Activated naive CD4-positive, alpha-beta T cell treated with anti-CD3 and anti-CD28 coated beads for 36 hours (primary cell): ENCODE measurements at places on chromosomes 16 and 17. TPM values are rescaled to one million over a fixed set of nuclear protein-coding genes. Genes with fewer than 3 reads are reported as not detected.

GRCh38 chr17:846901-847843 lies 65.0 kb downstream of the MRM3 start:
- no peak overlapping the region for H3K4me3 ChIP-seq
- peak; percentile 7 for DNase-seq
- H3K4me1 ChIP-seq = peaks cover 11% of the 10 kb centered on the region
- peaks cover 50% of the 10 kb centered on the region for H3K27me3 ChIP-seq

DNA sequence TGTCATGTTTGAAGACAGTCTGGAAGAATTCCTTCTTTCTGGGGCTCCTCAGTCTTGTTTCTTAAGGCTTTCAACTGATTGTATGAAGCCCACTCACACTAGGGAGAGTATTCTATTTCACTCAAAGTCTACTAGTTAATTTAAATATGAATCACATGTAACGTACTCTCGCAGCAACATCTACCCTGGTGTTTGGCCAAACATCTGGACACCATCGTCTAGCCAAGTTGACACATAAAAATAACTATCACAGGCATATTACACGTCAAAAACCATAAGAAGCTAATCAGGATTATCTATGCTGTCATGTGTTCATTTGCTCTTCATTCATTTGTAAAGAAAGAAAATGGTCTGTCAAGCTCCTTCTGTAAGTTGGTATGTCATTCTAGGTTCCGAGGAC lies 787.4 kb downstream of the KCNJ2 start:
- no peak for DNase-seq
- H3K4me1 ChIP-seq = no peaks in the 10 kb centered on the region
- H3K27me3 ChIP-seq = no peaks in the 10 kb centered on the region
- H3K4me3 ChIP-seq = no peak overlapping the region
- H3K36me3 ChIP-seq = no peaks in the 10 kb centered on the region
- H3K27ac ChIP-seq = no peak overlapping the region

DNA sequence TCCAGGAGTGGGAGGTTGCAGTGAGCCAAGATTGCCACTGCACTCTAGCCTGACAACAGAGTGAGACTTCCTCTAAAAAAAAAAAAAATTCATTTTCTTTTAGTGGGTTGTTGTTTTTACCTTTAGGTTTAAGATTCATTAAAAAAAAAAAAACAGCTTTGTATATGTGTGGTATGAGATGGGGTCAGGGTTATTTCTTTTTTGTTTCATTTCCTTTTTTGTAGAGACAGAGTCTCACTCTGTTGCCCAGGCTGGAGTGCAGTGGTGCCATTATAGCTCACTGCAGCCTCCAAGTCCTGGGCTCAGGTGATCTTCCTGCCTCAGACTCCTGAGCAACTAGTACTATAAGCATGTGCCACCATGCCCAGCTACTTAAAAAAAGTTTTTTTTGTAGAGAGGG lies 47.0 kb downstream of the BCAS3 start:
- H3K36me3 ChIP-seq = peaks cover 3% of the 10 kb centered on the region
- no peak overlapping the region for H3K27ac ChIP-seq
- H3K27me3 ChIP-seq = no peaks in the 10 kb centered on the region
- H3K4me1 ChIP-seq = peaks cover 2% of the 10 kb centered on the region

The CRISPLD2 gene
- not detected for total RNA-seq

The MFSD11 gene
- 15.8 TPM for total RNA-seq

The HBQ1 gene
- total RNA-seq = 0.79 TPM

GRCh38 chr17:30249460-30249859 lies 14.0 kb upstream of the SLC6A4 start:
- no peak overlapping the region for H3K27ac ChIP-seq
- H3K36me3 ChIP-seq = peaks cover 30% of the 10 kb centered on the region
- no peaks in the 10 kb centered on the region for H3K4me1 ChIP-seq
- H3K27me3 ChIP-seq = no peaks in the 10 kb centered on the region
- H3K4me3 ChIP-seq = no peak overlapping the region
- no peak for DNase-seq

- peak; percentile 57 for DNase-seq
- no peak overlapping the region for H3K4me3 ChIP-seq
- H3K36me3 ChIP-seq = peaks cover 4% of the 10 kb centered on the region
- no peaks in the 10 kb centered on the region for H3K27me3 ChIP-seq
These were observed 13.8 kb downstream of the RIPOR1 start for GRCh38 chr16:67542464-67542863.

DNA sequence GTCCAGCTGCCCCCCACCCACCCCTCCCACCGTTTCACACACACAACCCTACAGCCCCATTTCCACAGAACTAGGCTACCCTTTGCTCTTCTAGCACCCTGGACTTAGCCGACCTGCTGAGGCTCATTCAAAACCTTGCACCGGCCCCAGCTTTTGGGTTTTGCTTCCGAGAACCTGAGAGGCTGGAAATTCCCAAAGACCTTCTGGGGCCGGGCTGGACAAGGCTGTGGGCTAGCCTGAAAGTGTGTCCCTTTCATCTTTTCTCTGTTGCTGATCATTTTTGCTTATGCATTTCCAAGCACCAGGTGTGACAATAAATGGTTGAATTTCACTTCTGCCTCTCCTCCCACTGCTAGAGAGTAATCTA lies 139.0 kb downstream of the DNAH9 start:
- H3K4me3 ChIP-seq = no peak overlapping the region
- H3K36me3 ChIP-seq = no peaks in the 10 kb centered on the region
- no peaks in the 10 kb centered on the region for H3K27me3 ChIP-seq

- no peak overlapping the region for H3K4me3 ChIP-seq
- no peaks in the 10 kb centered on the region for H3K27me3 ChIP-seq
- peaks cover 52% of the 10 kb centered on the region for H3K36me3 ChIP-seq
- H3K4me1 ChIP-seq = peaks cover 31% of the 10 kb centered on the region
- H3K27ac ChIP-seq = peak overlapping the region; percentile 54
These were observed 17.7 kb downstream of the ITGAL start for GRCh38 chr16:30490210-30490609.

GRCh38 chr17:19327031-19327783 lies 35.3 kb downstream of the B9D1 start:
- H3K4me1 ChIP-seq = no peaks in the 10 kb centered on the region
- H3K27ac ChIP-seq = no peak overlapping the region
- no peak for DNase-seq
- H3K27me3 ChIP-seq = no peaks in the 10 kb centered on the region
- H3K4me3 ChIP-seq = no peak overlapping the region

The FSCN2 gene
- not detected for total RNA-seq

DNA sequence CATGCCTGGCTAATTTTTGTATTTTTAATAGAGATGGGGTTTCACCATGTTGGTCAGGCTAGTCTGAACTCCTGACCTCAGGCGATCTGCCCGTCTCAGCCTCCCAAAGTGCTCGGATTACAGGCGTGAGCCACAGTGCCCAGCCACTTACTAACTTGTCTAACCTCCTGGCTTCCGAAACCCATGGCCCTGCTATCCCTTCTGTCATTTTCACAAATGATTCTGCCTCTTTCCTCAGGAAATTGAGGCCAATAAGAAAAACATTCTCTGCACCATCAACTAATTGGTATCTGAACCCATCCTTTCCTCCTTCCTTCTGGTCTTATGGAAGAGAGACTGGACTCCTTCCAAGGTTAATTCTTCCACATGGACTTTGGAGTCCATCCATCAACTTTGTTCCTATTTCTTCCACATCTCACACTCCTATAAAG lies 27.9 kb upstream of the TNRC6A start:
- H3K27ac ChIP-seq = no peak overlapping the region
- no peaks in the 10 kb centered on the region for H3K36me3 ChIP-seq
- no peaks in the 10 kb centered on the region for H3K4me1 ChIP-seq
- no peak for DNase-seq
- H3K27me3 ChIP-seq = peaks cover 8% of the 10 kb centered on the region

The OR3A3 gene
- total RNA-seq = not detected

The TLCD3B gene
- 4.6 TPM for total RNA-seq

GRCh38 chr16:57795431-57795878 lies 6.8 kb downstream of the KIFC3 start:
- H3K36me3 ChIP-seq = no peaks in the 10 kb centered on the region
- peaks cover 16% of the 10 kb centered on the region for H3K4me1 ChIP-seq
- H3K27me3 ChIP-seq = peaks cover 11% of the 10 kb centered on the region
- DNase-seq = peak; percentile 61
- no peak overlapping the region for H3K4me3 ChIP-seq

The CYB5B gene
- 160 TPM for total RNA-seq

- H3K36me3 ChIP-seq = peaks cover 4% of the 10 kb centered on the region
- peaks cover 4% of the 10 kb centered on the region for H3K4me1 ChIP-seq
- H3K27ac ChIP-seq = no peak overlapping the region
- DNase-seq = no peak
These were observed 7.4 kb downstream of the CAPN15 start for GRCh38 chr16:534856-535445.
